ENCODE measurements at places on chromosomes 6 and 20.

- no peak for DNase-seq
Observed at GRCh38 chr20:24081077-24081476, 92.5 kb upstream of the GGTLC1 start.

- DNase-seq = no peak
Observed at GRCh38 chr6:129351807-129352206, 358.2 kb downstream of the ARHGAP18 start.

DNA sequence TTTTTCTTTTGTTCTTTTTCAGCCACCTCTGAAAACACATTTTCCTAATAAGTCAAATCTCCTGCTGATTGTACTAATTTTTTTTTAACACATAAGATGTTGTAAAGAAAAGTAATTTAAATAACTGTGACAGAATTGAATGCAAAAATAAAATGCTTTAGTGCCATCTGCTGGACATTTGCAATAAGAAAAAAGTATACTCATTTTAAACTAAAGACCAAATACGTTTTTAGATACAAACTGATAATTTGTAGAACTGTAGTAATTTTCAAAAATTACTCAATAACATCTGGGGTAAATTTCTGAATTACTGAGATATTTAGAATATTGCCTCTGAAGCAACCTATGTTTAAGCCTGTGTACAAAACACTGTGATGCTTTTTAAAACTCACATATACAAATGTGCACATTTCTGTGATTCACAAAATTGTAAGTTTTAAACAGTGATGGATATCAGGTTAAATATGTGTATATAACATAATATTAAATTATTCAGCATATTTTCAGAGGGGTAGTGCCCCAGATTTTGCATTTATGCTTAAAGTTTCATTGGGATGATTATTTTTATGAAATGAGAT, 198.7 kb downstream of the RIMS1 start:
- DNase-seq = peak; percentile 44

DNA sequence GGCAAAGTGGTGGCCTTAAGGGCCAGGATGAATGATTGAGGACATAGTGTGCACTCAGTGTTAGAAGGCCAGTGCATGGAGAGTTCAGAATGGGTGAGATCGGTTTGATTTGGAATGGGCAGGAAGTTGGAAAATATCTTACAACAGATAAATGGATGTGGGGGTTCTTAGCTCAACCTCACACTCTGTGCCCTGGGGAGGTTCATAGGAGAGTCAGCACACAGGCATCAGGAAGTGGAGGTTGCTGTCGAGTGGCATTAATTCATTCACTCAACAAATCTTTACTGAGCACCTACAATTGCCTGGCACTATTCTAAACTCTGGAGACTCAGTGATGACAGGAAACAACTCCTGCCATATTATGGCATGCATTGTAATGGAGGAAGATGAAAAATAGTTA, 313.7 kb upstream of the SUPT3H start:
- no peak for DNase-seq

GRCh38 chr6:97440590-97441176, 157.7 kb upstream of the MMS22L start:
- peak; percentile 44 for DNase-seq

Measured in fibroblast of pulmonary artery (primary cell).